ENCODE measurements at places on chromosomes 13 and 19.

DNA sequence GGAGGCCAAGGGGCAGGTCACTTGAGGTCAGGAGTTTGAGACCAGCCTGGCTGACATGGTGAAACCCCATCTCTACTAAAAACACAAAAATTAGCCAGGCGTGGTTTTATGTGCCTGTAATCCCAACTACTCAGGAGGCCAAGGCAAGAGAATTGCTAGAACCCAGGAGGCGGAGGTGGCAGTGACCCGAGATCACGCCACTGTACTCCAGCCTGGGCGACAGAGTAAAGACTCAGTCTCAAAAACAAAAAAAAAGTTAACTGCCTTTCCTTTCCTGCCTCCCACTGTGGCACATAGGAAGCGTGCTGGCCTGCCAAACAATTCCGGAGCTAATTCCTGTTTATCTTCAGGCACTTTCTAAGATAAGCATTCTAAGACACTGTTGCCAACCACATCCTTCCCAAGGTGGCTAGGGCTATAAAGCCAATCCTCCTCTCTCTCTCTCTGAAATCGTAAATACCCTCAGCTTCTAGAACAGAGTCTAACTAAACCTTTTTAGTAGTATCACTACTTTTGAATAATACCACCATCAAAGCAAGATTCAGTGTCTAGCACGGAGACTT, 21.6 kb downstream of the SLC25A30 start:
- no peak for DNase-seq

GRCh38 chr19:2249880-2250765, 1.0 kb downstream of the AMH start:
- DNase-seq: no peak

- no peak for DNase-seq
These were observed 112.2 kb upstream of the GPR12 start for GRCh38 chr13:26872525-26873385.

DNA sequence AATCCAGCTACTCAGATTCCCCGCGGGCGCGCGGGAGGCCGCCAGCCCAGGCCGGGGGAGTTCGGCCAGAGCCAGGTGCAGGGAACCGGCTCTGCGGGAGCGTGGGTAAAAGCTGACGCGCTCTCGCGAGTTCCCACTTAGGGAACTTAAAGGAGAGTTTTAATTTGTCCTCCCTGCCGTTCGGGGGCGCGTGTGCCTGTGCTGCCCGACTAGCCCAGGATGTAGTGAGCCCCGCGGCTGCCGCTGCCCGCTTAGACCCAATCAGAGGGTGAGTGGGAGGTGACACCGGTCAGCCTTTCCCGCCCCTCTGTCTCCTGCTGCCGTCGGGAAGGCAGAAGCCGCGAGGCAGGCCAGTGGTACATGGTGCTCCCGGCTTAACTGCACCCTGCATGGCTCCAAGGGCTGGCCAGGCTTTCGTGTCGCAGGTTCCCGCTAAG, 36.0 kb upstream of the NEK3 start:
- DNase-seq: peak; percentile 93

DNA sequence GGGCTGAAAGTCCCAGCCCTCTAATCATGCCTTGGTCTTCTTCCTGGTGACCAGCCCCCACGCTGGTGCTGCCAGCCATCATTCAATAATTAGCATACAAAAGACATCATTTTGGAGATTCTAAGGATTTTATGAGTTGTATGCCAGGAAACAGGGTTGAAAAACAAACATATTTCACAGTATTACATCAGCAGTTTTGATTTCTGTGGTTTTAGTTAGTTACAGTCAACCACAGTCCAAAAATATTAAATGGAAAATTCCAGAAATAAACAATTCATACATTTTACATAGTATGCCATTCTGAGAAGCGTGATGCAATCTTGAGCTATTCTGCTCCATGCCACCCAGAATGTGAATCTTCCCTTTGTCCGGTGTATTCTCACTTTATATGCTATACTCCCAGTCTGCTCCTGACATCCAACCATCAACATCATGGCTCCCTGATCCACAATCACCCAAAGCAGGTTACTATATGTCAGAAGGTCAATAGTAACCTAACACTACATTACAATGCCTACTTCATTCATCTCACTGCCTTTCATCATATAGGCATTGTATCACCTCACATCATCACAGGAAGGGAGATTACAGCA, 49.2 kb downstream of the STOML3 start:
- DNase-seq: no peak

GRCh38 chr19:7527516-7528191, 5.2 kb downstream of the MCOLN1 start:
- DNase-seq: no peak

GRCh38 chr19:38707512-38708114, 36.7 kb downstream of the CAPN12 start:
- no peak for DNase-seq

- DNase-seq: no peak
These were observed 7.0 kb upstream of the ZNF554 start for GRCh38 chr19:2812414-2813234.

DNA sequence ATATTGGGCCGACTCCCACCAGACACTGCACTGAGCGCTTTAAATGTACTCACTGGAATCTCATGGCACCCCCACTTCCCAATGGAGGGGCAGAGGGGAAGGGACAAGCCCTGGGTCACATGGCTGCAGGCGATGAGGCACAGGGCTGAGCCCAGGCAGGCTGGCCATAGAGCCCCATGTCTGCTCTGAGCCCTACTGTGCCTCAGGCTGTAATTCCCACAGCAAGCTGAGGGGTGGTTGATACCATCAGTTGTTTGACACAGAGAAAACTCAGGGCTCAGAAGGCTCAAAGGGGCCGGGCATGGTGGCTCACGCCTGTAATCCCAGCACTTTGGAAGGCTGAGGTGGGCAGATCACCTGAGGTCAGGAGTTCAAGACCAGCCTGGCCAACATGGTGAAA, 25.1 kb downstream of the RFX1 start:
- no peak for DNase-seq

Data from SHP77 treated with DMSO at 0.1 percent for 48 hours (cell line).